Kidney (tissue), 22 donors: ENCODE measurements at places on chromosomes 12 and 14. TPM values are rescaled to one million over a fixed set of nuclear protein-coding genes. Genes with fewer than 3 reads are reported as not detected.

ENDOU gene
- total RNA-seq: 0.91 TPM

DNAI7 gene
- 5.3 TPM for total RNA-seq

GRCh38 chr14:86321151-86321550 is 791.2 kb downstream of the FLRT2 start:
- H3K27ac ChIP-seq: no peak overlapping the region
- H3K4me1 ChIP-seq: no peaks in the 10 kb centered on the region
- H3K4me3 ChIP-seq: no peak overlapping the region
- no peaks in the 10 kb centered on the region for H3K27me3 ChIP-seq

DNA sequence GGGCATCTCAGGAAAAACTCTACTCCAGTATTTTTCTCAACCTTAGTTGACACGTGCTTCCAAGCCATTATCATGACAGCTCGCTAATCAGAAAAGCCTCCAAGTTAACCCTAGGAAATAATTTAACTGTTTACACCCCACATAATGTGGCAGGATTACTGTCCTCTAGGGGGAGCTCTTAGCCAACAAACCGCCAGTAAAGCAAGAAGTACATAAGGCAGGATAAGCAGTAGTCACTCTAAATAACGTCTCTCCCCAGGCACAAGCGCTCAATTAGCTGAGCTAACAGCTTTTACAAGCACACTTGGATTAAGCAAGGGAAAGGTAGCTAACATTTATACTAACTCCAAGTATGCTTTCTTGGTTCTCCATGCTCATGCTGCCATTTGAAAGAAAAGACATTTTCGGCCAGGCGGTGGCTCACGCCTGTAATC is 22.8 kb downstream of the APOBEC1 start:
- H3K27ac ChIP-seq: no peak overlapping the region
- no peak overlapping the region for H3K4me3 ChIP-seq
- DNase-seq: no peak
- H3K27me3 ChIP-seq: no peaks in the 10 kb centered on the region
- H3K4me1 ChIP-seq: no peaks in the 10 kb centered on the region
- H3K36me3 ChIP-seq: no peaks in the 10 kb centered on the region

GRCh38 chr14:101173698-101174521 is 270.4 kb upstream of the RTL1 start:
- no peak for DNase-seq
- H3K36me3 ChIP-seq: no peaks in the 10 kb centered on the region
- no peak overlapping the region for H3K4me3 ChIP-seq
- no peak overlapping the region for H3K27ac ChIP-seq
- no peaks in the 10 kb centered on the region for H3K4me1 ChIP-seq

- H3K27me3 ChIP-seq: no peaks in the 10 kb centered on the region
- peaks cover 3% of the 10 kb centered on the region for H3K4me1 ChIP-seq
- no peaks in the 10 kb centered on the region for H3K36me3 ChIP-seq
- no peak for DNase-seq
- H3K27ac ChIP-seq: no peak overlapping the region
- no peak overlapping the region for H3K4me3 ChIP-seq
Observed at GRCh38 chr12:101793401-101793800, 37.4 kb downstream of the GNPTAB start.
